ENCODE measurements at places on chromosomes 7 and 10.

- no peak for DNase-seq
These were observed 1106.2 kb upstream of the CELF2 start for GRCh38 chr10:9911488-9911887.

DNA sequence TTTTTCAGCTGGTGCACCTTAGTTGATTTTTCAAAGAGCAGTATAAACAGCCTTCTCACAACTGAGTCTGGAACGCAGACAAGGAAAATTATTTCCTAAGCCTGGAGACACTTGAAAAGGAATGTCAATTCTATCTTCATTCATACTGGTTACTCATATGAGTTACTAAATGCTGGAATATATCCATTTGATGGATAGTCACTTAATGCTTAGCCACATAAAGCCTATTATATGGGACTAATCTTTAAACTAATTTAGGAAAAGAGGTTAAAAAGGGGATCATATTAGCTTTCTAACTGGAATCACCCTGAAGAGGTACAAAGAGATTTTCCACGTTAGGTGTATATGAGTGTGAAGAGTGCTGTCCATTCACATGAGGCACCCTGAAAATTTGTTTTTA, 1.7 kb upstream of the HOXA4 start:
- DNase-seq = no peak

DNA sequence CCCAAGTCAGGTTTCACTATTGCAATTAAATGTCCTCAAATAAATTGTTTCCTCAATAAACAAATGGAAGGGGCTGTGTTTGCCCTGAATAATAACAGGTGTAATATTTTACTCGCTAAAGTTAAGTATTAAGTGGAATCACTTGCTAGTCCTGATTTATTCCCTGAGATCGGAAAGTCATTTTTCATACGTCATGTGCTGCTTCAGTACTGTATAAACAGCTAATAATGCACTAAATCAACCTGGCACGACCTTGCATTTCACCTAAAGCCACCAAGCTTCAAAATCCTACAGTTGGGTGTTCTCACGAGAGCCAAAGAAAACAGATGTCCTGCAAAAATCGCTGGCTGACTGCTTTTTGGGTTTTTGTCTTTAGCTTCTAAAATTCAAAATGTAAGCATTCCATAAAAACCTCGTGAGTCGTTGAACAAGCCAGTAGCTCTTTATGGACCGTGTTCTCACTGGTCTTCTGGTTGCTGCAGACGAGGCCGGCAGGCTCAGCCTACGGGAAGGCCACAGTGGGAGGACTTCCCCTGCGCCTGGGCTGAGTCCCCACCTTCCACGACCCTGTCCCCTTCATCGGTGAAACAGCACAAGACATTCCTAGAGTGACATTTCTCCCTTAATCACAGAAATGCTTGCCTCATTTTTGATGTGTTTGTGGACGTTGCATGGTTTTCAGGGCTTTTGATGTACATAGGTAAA, 17.9 kb upstream of the MNX1 start:
- DNase-seq = no peak

DNA sequence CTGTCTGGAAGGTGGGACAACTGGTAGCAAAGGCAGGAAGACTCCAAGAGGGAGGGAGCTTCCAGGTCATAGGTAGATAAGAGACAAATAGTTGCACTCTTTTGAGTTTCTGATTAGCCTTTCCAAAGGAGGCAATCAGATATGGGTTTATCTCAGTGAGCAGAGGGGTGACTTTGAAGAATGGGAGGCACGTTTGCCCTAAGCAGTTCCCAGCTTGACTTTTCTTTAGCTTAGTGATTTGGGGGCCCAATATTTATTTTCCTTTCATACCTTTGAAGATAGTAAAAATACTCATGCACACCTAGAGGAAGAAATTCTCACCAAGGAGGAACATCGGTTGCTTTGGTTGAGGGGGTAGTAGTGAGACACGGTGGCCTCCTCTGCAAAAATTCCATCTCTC, 212.1 kb upstream of the SVIL start:
- no peak for DNase-seq

DNA sequence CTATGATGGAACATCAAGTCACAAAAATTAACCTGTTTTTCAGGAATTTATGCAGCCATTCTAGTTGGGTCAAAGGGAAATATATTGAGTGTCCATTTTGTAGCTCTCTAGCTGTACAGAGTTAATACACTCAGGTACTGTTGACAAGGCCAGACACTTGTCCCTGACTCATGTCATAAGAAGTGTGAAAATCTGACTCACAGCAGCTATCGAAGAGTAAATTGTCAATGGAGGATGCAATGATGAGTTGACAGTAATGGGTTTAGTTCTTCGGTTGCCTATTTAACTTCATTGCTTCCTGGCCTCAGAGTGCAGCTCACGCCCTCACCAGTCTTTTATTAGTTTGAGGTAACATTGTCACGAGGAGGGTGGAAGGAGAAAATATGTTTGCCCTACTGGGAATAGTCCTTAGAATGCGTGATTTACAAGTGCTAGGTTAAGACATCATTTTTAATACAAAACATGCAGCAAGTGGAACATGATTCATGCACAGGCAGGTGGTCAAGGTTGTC, 255.1 kb downstream of the XPNPEP1 start:
- DNase-seq = no peak
